Activated CD4-positive, alpha-beta memory T cell treated with anti-CD3 and anti-CD28 coated beads, Interleukin-2, amount 10 ng/mL, durations not matched to agents 7 days and 5 days (primary cell): ENCODE measurements at places on chromosomes 4 and X.

DNA sequence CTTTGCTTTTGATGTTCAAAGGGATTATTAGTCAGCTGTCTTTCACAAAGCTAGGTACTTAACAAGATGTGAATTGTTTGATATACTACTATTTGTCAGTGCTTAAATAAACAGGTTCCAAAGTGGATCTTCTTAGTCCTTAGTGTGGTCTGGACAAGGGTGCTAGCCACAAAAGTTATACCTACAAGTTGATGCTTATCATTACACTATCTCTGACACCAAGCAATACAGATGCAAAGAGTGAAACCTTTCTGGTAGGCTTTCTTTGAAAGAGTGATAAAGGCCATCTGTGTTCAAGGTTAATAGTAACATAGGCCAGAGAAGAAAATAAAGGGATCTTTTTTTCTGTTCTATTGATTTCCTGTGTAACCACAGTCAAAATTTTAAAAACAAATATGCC lies 12.2 kb upstream of the RBPJ start:
- DNase-seq: no peak

- DNase-seq: no peak
Measured at GRCh38 chr4:133982533-133983224, 218.9 kb downstream of the PABPC4L start.

DNA sequence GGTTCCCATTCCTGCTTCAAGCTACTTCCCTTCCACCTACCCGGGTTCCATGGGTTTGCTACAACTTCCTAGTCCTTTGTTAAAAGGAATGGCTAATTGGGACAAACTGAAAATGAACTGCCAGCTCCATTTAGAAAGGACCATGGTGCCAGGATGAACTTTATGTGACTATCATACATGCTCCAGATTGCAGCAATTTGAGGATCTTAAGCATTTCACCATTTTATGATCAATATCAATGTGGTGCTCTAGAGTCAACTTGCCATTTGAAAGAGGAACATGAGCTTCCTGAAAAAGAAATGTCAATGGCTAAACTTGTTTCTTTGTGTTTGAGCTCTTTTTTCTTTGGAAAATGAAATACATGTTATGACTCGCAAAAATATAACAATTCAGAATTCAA lies 92.7 kb upstream of the IL15 start:
- DNase-seq: no peak

- DNase-seq: no peak
Measured at GRCh38 chr4:25788703-25789238, 74.0 kb downstream of the SEL1L3 start.
